ENCODE measurements at places on chromosomes 1 and 21.

- DNase-seq, result no peak
Observed at GRCh38 chr1:162165528-162165927, 96.0 kb downstream of the NOS1AP start.

DNA sequence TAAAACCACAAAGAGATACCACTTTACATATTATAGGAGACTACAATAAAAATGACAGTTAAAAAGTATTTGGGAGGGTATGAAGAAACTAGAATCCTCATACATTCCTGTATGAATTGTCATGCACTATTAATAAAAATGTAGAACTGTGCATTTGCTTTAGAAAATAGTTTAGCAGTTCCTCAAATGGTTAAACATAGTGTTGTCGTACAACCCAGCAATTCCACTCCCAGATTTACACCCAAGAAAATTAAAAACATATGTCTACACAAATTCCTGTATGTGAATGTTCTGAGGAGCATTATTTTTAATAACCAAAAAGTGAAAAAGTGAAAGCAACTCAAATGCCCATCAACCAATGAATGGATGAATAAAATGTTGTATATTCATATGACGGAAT lies 23.1 kb upstream of the PDE4B start:
- DNase-seq, result no peak

DNA sequence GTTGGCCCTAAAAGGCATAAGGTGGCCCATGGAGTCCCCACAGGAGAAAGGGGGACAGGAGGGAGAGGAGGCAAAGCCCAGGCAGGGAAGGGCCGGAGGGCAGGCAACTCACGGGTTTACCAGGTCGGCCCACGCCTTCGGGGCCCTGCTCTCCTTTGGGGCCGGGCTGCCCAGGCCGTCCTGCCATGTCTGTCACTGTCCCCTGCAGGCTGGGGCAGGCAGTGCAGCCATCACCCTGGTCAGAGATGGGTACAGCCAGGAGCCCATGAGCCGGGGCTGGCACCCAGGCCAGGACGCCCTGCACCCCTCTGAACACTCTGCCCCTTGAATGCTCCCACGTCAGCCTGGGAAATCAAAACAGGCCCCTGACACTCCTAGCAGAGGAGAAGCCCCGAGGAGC lies 19.8 kb downstream of the COL16A1 start:
- no peak for DNase-seq

- DNase-seq, result peak; percentile 19
Observed at GRCh38 chr1:174789399-174789798, 210.3 kb upstream of the CACYBP start.

- no peak for DNase-seq
Observed at GRCh38 chr1:228882771-228883450, 147.6 kb downstream of the RHOU start.

DNA sequence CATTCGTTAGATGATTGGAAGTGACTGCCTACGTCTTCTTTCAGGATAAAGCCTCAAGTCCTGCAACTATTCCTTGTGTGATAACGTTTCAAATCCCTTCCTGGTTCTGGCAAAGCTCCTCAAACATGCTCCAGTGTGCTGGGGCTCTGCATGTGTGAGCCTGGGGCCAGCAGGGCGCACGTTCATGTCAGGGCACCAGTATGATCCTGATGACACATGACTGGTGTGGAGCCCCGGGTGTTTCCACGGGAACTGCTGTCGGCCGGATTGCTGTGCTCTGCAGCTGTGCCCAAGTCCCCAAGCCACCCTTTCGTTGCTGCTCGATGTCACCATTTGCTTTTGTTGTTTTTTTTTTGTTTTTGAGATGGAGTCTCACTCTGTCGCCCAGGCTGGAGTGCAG lies 21.3 kb downstream of the KRTAP10-1 start:
- DNase-seq, result no peak

GRCh38 chr1:231072041-231072440 lies 32.0 kb upstream of the FAM89A start:
- DNase-seq, result no peak

- no peak for DNase-seq
Observed at GRCh38 chr21:37430184-37430821, 63.7 kb downstream of the DYRK1A start.

- DNase-seq, result no peak
Observed at GRCh38 chr21:23534850-23535249, 2072.4 kb downstream of the MRPL39 start.

- no peak for DNase-seq
Observed at GRCh38 chr21:45874716-45875415, 106.7 kb upstream of the COL6A1 start.

DNA sequence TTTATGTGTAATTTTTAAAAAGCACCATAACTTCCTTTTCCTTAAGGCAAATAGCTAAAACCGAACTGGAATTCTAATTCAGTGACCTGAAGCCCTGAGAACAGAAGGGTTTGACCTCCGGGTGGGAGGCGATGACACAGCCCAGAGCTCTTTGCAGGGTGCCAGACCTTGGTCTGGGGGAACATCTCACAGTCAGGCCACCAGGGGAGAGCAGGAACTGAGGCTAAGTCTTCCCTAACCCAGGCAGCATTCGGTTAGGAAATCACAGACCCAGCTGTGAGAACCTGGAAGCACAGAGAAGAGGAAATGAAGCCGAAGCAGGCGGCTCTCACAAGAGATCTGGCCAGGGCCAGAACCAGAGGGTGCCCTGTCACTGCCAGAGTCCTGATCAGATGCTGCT lies 444.8 kb downstream of the TTLL7 start:
- DNase-seq, result no peak

DNA sequence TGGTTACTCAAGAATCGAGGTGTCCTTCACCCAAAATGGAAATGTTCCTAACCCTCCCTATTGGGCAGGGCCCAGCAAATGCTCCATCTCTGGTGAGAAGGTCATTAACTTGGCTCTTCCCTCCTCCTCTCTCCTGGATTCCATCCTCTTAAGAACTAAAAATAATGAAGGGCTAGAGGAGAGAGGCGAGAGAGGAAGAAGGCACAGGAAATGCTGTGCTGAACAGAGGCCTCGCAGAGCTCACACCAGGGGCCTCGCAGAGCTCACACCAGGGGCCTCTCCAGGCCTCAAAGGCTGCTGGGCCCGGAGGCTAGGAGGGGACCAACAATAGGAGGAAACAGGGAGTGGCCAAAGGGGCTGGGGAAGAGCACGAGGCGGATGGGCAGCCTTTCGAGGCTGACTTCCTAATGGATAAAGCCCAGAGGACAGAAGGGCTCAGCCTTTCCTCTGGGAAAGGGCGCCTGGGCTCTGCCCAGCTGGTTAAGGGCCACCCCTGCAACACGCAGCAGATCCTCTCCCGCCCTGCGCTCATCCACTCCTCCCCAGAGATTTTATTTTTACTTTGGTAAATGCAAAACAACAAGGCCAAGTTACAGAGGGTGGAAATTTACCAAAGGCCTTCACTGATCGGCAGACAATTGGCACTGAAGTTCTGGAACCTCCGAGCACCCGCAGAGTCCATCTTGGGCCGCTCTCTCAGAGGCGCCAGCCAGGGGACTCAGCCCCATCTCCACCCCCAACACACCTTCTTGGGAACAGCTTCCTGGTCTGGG lies 78.5 kb downstream of the ITPKB start:
- DNase-seq, result no peak

DNA sequence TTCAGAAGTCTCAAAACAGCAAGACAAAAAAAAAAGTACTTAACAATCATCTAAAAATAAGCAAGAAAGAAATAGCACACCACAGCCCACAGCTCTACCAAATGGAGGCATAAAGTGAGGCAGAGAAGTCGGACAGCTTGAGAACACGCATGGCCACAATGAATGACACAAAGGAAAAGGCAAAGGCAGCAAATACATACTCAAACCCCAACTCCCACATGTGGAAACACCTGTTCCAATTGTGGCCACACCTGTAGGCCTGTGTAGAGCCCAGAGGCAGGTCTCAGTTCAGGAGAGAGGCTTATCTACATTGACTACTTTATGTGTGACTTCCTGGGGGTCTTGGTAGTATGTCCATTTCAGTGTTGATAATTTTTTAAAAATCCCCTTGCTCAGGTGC lies 543.5 kb downstream of the LMO4 start:
- no peak for DNase-seq

GRCh38 chr1:98460136-98460535 lies 201.4 kb upstream of the SNX7 start:
- no peak for DNase-seq

GRCh38 chr1:173294843-173295242 lies 87.7 kb upstream of the TNFSF4 start:
- DNase-seq, result no peak

DNA sequence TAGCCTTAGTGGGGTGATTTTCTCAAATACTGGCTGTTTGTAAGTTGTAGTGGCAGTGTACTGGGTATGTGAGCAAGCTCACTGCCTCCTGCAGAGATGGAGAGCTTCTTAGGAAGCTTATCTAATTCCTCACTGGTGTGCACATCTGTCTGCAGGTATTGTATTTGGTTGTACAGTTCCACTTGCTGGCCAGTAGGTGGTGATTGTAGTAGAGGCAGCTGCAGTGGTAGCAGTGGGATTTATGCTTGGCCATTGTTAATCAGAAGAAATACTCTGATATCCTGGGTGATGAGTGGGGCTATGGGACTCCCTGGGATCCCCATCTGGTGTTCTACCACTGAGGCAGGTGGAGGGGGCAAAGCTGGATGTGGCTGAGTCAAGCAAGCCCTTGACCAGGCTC lies 276.1 kb upstream of the SPAG17 start:
- no peak for DNase-seq

- DNase-seq, result no peak
Observed at GRCh38 chr1:234512451-234512861, 33.5 kb upstream of the TARBP1 start.

GRCh38 chr1:203700901-203701300 lies 64.1 kb upstream of the LAX1 start:
- DNase-seq, result no peak

DNA sequence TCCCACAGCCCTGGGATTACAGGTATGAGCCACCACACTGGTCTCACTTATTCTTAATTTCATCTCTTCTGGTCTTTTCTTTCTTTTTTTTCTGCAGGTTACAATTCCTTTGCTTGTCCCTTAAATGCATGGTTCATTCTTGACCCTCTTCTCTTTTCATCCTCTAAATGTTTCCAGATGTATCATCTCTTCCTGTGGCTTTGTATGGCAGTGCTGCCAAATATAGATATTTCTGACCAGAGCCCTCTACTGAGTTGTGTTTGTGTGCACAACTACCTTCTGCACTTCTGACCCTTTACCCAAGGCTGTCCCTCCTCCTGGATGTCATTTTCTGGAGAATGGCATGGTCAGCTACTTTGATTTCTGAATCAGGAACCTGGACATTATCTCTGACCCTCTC lies 32.5 kb downstream of the OLFML3 start:
- DNase-seq, result no peak

GRCh38 chr1:109264379-109264755 lies 15.0 kb downstream of the CELSR2 start:
- no peak for DNase-seq

DNA sequence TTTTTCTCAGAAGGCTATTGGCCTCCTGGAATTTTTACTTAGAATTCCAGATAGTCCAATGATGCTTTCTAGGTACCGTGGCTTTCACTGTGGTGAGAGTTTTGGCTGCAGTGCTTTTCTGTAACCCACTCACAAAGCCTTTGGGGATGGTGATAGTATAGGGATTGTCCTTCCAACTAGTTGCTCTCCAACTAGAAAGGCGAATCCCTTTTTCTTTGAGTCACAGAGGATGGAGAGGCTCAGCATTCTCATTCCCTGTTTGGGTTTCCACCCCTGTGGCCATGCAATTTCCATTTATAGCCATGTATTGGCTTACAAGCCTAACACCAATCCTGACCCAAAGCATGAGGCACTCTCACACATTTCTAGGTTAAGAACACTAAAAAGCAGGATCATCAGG lies 300.3 kb downstream of the DISC1 start:
- no peak for DNase-seq

- DNase-seq, result no peak
Observed at GRCh38 chr1:166933633-166934032, 41.7 kb downstream of the ILDR2 start.

DNA sequence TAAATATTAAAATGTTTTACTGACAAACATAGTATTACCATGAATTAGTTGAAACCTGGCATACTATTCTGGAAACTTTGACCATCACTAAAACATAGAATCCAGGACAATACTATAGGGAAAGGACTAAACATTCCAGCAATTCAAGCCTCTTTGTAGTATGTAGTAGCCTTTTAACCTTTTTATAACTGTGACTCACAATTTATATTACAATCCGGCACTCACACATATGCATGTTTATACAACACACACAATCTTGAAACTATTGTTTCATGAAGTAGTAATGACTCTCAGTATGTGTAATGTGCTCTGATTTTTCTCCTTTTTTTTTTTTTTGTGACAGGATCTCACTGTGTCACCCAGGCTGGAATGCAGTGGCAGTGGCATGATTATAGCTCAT lies 64.3 kb downstream of the ANKRD13C start:
- DNase-seq, result no peak

GRCh38 chr21:20701235-20701634 lies 297.0 kb upstream of the NCAM2 start:
- no peak for DNase-seq

DNA sequence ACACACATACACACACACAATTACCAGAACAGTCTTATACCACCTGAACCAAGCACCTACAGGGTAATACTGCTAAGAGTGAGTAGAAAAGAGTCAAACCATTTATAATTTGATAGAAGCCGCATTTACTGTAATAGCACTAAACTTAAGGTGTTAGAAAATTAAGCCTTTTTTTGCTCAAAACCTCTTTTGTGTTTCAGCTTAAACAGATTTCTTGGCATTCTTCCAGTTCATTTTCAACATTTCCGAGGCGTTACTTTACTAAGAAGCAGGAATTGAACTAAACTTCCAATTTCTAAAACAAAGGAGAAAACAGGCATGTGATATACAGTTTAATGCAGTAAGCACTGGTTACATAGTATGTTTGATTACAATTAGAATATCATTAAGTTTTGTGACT lies 387.2 kb downstream of the NCAM2 start:
- no peak for DNase-seq

DNA sequence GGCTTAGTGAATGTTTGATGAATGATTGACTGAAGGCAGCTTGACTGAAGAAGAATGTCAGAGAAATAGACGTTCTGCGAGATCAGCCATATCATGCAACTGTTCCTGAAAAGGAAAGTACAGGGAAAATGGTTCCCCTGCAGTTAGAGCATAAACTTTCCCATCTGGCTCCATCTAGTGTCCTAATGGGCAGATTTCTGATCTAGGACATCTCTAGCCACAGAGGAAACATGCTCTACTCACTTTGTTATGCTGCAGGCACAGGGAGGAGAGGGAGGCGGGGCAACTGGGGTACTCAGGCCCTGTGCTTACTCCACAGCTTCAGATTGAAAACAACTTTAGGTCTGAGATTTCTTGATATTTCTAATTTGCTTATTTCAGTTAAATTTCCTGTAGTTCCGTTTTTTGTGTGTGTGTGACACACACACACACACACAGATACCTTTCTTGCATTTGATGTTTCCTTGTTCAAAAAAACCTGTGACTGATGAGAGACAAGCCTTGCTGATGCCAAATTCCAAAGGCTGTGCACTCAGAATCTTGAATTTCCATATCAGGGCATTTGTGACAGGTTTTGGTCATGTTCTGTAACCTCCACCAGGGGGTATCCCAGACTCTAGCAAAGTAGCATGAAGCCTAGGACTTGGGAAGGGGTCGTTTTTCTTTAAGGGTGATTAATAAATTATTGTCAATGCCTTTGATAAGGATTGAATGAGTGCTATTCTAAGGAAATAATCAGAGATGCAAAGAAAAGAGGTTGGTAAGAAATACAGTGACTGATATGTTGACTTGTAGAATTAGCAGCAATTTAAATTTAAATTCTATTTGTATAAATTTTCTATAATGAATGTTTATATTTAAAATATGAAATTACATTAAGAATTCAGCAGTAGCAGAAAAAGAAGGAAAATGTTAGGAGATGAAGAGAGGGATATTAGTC lies 139.7 kb upstream of the BEND5 start:
- DNase-seq, result peak; percentile 2

- no peak for DNase-seq
Observed at GRCh38 chr1:6461538-6462411, 4.2 kb downstream of the TNFRSF25 start.

Data from activated CD4-positive, alpha-beta T cell treated with anti-CD3 and anti-CD28 coated beads, Interleukin-2, amount 50 U/mL, for 16 hours (primary cell).